Activated CD4-positive, CD25-positive, alpha-beta regulatory T cell treated with anti-CD3 and anti-CD28 coated beads, Interleukin-2, amount 50 U/mL, for 16 hours (primary cell): ENCODE measurements at places on chromosomes 12 and 14.
A peak's percentile ranks its signal among the peaks of the same experiment; 100 is the strongest.

DNA sequence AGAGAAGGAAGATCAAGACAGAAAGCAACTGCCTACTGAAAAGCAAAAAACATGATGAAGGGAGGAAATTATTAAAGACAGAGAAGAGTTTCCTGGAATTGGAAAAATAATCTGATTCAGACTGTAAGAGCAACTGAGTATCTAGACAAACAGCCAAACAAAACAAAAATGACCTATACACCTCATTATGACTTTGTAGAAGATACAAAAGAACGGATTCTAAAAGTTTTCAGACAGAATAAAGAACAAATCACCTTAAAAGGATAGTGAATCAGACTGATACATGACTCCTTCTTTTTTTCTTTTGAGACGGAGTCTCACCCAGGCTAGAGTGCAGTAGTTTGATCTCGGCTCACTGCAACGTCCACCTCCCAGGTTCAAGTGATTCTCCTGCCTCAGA, 10.4 kb downstream of the OSBPL8 start:
- no peak for DNase-seq

GRCh38 chr14:29446971-29447370, 480.7 kb downstream of the PRKD1 start:
- DNase-seq, result no peak

GRCh38 chr12:110846615-110847566, at the start of gene CCDC63:
TSS of gene CCDC63 (plus strand) at chr12:110846987. CDS start at chr12:110852955, 5,968 bp downstream.
- DNase-seq, result no peak

GRCh38 chr14:22614240-22614799, 16.2 kb downstream of the ABHD4 start:
- no peak for DNase-seq

GRCh38 chr12:53862831-53863230, 75.8 kb upstream of the HOXC13 start:
- no peak for DNase-seq

GRCh38 chr12:29547864-29548263, 50.4 kb upstream of the OVCH1 start:
- no peak for DNase-seq

- peak; percentile 61 for DNase-seq
Observed at GRCh38 chr12:127165567-127166392, 1101.2 kb upstream of the TMEM132C start.

- no peak for DNase-seq
Observed at GRCh38 chr12:29239336-29239735, 90.3 kb downstream of the FAR2 start.

GRCh38 chr12:63846238-63846967, 1.9 kb downstream of the SRGAP1 start:
- DNase-seq, result no peak

DNA sequence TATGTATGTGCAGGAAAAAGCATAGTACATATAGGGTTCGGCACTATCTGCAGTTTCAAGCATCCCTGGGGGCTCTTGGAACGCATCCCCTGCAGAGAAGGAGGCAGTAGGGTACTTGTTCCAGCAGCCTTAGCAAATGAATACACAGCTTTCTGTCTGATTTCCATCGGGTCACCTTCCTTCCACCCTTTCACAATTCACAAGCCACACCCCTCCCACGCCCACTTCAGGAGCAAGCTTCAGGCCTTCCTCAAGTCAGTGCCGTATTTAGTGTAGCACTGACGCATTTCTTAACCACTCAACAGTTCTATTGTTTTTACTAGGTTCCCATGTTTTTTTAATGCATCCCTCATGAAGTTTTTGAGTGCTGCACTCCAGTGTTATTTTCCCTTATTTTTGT, 64.2 kb downstream of the CLMN start:
- no peak for DNase-seq

GRCh38 chr12:19018302-19018970, 111.1 kb upstream of the PLEKHA5 start:
- no peak for DNase-seq

DNA sequence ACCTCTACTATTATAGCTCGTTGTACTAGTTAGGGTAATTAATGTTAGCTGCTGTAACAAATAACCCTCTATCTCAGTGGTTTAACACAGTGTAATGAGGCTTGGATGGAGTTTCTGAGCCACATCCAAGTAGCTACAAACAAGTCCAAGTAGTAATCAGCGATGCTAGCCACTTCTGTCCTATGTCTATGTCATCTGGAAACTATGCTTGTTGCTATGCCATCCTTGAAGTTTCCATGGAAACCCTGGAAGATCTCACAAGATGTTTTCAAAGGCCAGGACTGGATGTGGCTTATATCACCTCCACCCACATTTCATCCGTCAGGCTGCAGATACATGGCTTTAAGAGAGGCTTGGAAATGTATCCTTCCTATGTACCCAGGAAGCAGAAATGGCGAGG, 422.1 kb downstream of the AACS start:
- DNase-seq, result no peak

DNA sequence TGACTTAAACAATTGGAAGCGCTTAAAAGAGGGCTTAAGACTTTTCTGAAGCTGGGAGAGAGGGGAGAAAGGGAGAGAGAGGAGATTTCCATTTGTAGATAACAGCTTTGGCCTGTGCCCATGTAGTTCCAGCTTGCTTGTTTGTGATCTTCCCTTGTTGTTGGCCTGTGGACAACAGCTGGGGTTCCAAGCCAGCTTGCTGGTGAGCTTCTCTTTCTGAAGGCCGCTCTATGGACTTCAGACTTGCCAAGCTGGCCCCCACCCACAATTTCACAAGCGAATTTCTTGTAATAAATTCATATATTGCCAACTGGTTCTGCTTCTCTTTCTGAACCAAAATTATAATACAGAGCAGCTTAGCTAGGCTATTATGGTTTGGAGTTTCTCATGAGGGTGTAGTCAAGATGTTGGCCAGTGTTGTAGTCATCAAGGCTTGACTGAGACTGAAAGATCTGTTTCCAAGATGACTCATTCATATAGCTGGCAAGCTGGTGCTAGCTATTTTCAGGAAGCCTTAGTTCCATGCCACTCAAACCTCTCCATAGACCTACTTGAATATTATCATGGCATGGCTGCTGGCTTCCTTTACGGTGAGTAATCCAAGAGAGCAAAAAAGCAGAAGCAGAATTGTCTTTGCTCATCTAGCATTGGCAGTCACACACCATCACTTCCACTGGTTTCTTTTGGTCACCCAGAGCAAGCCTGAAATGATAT, 89.4 kb downstream of the ATP23 start:
- no peak for DNase-seq

DNA sequence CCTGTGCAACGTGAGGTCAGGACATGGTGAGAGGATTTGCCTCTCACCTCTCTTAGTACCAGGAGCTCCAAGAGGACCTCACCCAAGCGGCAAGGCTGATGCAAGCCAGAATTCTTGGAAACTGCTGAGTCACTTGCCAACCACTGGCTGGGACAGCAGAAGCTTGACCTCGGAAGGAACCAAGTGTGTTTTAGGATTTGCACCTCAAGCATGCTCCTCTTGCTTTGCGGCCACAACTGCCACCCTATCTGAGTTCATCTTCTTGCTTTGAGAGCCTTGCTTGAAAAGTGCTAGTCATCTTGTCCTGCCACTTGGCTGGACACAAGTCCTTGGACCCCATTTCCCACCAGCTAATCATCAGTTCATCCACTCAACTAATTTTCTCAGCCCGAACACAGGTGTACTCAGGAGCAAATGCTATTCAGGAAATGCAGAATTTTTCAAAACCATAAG, 195.8 kb downstream of the SLC25A21 start:
- no peak for DNase-seq

DNA sequence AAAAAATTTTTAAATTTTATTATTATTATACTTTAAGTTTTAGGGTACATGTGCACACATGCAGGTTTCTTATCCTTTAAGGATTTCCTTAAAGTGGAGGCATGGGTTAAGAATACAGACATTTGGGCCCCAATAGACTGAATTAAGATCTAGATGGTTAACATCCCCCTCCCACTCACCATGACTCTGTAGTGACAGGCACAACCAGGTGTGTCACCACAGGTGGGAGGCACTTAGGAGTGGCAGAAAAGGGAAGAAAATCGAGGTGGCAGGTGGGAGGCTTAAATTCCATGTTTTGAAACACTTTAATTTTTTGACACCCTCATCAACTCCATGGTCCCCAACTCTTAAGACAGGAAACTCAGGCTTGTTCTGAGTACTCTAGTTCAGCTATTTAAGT, 37.6 kb upstream of the GRIP1 start:
- no peak for DNase-seq

DNA sequence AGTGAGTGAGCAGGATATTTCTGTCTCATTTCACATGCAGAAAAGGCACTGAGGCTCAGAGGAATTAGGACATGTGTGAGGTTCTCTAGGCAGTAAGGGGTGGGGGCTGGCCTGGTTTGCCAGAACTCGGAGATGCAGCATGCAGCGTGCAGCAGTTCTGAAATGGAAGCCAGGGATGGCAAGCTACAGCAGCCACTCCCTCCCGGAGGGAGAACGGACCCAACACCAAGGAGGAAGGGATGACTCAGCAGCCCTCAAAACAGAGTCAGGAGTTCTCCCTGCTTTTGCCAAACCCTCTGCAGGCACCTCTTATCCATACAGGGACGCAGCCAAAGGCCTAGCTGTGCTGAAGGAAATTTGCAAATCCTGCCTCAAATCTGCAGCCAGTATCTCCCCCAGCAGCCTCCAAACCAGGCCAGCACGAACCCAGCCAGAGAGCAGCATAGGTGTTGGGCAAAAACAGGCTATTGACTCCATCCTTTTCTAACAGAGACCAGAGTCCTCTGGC, 10.3 kb upstream of the SERPINA3 start:
- no peak for DNase-seq

GRCh38 chr12:89162589-89163261, 189.6 kb downstream of the DUSP6 start:
- no peak for DNase-seq

DNA sequence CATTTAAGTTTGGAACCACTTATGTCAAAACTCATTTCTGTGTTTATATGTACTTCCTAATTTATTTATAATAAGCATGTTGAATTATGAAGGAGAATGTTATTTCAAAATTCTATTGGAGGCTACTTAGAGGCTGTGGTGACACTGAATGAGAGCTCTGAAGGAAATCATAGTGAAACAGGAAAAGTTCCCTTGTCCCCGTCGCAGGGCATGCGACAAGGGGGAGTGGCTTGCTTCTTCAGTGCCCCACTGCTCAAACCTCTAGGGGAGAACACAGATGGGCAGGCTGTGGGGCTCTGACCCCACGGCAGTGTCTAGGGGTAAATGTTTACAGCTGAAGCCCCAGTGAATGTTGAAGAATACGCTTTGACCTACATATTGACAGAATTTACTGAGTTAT, 261.9 kb downstream of the RAD51B start:
- no peak for DNase-seq

- DNase-seq, result no peak
Observed at GRCh38 chr12:3992945-3993344, 119.7 kb upstream of the PARP11 start.

GRCh38 chr14:90419200-90419599, 22.4 kb downstream of the CALM1 start:
- no peak for DNase-seq

GRCh38 chr14:56004323-56004722, 113.9 kb upstream of the PELI2 start:
- no peak for DNase-seq

- DNase-seq, result no peak
Observed at GRCh38 chr12:42504049-42504448, 85.5 kb downstream of the PRICKLE1 start.

- DNase-seq, result no peak
Observed at GRCh38 chr12:86777325-86777724, 521.1 kb upstream of the MGAT4C start.

- no peak for DNase-seq
Observed at GRCh38 chr14:100234511-100234910, 4.4 kb upstream of the YY1 start.

DNA sequence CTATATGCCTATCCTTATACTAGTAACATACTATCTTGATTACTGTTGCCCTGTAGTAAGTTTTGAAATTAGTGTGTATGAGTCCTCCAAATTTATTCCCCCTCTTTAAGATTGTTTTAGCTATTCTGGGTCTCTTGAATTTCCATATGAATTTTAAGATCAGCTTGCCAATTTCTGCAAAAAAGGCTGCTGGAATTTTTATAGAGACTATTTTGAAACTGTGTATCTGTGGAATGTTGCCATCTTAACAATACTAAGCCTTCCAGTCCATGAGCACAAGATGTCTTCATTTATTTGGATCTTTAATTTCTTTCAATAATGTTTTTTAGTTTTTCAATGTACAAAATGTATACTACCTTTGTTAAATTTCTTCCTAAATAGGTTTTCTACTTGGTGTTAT, 79.8 kb upstream of the ETV6 start:
- DNase-seq, result no peak

- DNase-seq, result no peak
Observed at GRCh38 chr14:83847102-83847501, 1682.8 kb upstream of the FLRT2 start.

- no peak for DNase-seq
Observed at GRCh38 chr12:124152731-124153130, 142.2 kb upstream of the RFLNA start.

DNA sequence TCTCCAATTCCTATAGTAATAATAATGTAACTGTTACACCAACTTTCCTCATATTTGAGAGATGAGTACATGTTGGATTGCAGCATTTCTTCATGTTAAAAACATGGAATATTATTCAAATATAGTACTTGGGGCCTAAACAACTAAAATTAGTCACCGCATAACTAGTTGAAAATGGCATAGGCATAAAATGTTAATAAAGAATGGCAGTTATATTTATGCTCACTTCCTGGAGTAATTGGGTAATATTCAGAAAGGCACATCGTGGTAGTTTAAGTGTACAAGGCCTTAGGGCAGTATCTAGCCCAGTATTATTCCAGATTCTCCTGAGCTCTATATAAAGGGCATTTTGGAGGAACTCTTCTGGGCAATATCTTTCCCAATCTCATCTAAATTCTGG, 46.0 kb downstream of the ERGIC2 start:
- no peak for DNase-seq

GRCh38 chr14:22634233-22634900, 9.8 kb downstream of the OR6J1 start:
- no peak for DNase-seq

GRCh38 chr12:108709697-108710096, 21.6 kb downstream of the CORO1C start:
- DNase-seq, result no peak

GRCh38 chr12:93407054-93407962, 29.6 kb downstream of the NUDT4 start:
- no peak for DNase-seq

- DNase-seq, result no peak
Observed at GRCh38 chr14:103214461-103214958, 91.2 kb downstream of the TNFAIP2 start.

GRCh38 chr14:77607741-77608302, 8.6 kb downstream of the SPTLC2 start:
- no peak for DNase-seq
